Daoy (cell line): ENCODE measurements at places on chromosomes 3 and 15. TPM values are rescaled to one million over a fixed set of nuclear protein-coding genes. Genes with fewer than 3 reads are reported as not detected.
A peak's percentile ranks its signal among the peaks of the same experiment; 100 is the strongest.

DNA sequence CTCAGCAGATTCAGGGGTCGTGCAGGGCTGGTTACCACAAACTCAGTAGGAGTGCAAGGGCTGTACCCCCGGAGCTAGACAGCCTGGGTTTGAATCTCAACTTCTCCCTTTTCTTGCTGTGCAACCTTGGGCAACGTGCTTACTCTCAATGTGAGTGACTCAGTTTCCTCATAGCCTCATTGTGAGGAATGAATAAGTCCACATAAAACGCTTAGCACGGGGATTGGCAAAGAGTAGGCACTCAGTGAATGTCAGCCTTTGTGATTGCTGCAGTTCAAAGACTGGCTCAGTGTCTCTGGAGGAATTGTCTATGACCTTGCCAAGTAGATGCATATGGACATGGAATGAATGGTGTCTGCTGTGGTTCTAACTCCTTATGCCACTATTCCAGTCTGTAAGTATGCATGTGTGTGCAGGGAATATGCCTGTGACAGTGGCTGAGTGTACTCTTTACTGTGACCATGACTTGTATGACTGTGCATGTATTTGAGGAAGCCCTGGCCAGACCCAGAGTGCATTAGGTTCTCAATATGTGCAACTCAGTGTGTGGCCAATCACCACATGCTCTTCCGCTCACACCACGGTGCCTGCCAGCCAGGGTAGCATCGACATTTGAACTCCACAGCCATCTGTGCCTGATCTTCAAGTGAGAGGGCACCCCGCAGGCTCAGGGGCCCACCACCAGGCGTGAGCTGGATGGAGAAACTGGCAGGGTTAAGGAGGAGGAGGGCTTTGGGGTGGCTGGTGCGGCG is 900 bp upstream of the HYAL3 start:
- DNase-seq, result no peak

- peak; percentile 87 for DNase-seq
Measured at GRCh38 chr15:80906159-80906766, 83.4 kb downstream of the MESD start.

- DNase-seq, result no peak
Measured at GRCh38 chr15:81653259-81653658, 279.2 kb upstream of the TMC3 start.

DNA sequence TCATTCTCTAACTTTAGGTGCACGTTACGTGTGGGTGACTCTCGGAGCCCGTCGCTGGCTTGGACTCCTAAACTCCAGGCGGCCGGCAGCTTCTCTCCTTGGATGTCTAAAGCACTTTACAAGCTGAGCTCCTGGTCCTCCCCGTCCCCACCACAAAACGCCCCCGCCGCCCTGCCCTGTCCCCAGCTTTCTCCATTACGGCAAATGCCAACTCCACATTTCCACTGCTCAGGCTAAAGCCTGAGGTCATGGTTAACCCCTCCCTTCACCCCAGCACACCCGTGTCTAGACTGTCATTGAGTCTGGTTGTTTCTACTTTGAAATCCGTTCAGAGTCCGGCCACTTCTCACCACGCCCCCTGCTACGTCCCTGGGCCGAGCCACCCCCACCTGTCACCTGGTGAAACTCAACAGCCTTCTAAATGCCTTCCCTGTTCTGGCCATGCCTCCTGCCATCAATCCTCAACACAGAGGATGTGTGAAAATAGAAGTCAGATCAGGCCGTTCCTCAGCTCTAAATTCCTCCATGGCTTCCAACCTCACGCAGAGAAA is 8.1 kb upstream of the PCSK6 start:
- no peak for DNase-seq

COPG1 gene
- 215 and 218 TPM in 2 replicates for total RNA-seq

LMAN1L gene
- not detected in 2 replicates for total RNA-seq
